Cardiac muscle cell (in vitro differentiated cells and primary cell): ENCODE measurements at places on chromosomes 12 and 14. TPM values are rescaled to one million over a fixed set of nuclear protein-coding genes. Genes with fewer than 3 reads are reported as not detected.

The MUCL1 gene
- not detected in 2 replicates for polyA plus RNA-seq

The ADCY6 gene
- 38.1 and 50.3 TPM in 2 replicates for polyA plus RNA-seq

The ABCB9 gene
- 5.2 and 10.0 TPM in 2 replicates for polyA plus RNA-seq

DNA sequence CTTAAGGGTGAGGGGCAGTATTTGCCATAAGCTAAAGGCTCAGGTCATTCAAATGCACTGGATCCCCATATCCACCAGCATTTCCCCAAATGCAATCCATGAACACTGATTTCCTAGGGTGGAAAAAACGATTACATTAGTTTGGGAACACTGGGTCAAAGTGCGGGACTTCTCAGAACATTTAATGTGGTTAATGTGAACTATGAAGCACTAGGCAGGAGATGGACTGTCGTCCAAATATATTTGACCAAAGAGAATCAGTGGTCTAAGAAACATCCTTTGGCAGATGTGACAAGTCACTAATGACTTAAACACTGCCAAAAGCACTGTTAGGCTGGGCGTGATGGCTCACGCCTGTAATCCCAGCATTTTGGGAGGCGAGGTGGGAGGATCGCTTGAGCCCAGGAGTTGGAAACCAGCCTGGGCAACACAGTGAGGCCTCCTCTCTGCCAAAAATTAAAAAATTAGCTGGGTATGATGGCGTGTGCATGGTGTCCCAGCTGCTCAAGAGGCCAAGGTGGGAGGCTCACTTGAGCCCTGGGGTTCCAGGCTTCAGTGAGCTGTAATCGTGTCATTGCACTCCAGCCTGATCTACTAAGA, 205.4 kb downstream of the CALM1 start:
- no peak for DNase-seq

GRCh38 chr12:123928897-123929296, 43.7 kb downstream of the CCDC92 start:
- DNase-seq = no peak

DNA sequence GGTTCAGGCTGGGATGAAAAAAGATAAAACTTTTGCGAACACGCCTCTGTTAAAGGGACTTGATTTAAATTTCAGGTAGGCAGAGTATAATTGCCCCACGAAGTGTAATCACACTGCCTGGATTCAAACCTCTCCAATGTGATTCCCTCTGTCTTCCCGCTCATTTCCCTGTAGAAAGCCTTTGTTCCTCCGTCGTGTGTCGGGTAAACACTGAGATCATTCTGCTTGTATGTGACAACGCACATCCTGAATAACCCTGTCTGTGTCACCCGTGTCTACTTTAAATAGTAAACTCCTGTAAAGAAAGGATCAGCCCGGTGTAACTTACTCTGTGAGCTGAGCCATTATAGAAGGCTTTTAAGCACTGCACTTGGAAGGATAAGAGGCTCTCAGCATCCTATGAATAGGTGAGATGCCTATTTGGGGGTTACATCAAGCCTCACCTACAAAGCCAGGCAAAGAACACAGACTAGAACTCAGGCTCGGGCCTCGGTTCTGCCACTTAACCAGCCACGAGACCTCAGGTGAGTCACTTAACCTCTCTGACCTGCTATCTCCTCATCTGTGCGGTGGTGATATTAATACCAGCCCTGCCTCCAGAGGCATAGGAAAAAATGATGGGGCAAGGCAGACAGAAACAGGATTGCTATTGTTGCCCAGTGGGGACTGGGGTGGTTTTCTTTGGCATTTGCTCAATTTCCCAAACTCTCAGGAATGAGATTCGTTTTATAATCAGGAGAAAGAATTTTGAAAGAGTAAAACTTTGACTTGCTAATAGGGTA, 74.2 kb downstream of the RBM19 start:
- DNase-seq = no peak

GRCh38 chr12:26723379-26724308, 109.3 kb downstream of the ITPR2 start:
- DNase-seq = no peak

DNA sequence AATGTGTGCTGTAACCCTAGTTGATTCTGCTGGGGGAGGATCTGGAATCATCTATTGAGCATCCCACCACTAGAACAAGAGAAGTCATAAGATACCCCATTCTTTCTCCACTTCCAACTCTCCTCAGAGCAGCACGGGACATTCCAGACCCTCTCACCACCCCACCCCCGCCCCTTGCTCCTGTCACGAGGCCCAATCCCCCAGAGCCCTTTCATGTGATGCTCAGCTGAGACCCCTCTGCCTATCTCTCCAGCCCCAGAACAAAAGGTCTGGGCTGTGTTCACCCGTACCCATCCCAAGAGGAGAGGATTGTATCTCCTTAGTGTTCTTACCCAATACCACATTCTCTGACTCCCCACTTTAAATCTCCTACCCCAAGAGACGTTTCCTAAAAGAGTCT, 602 bp downstream of the PMEL start:
- DNase-seq = no peak
